ENCODE measurements at places on chromosomes 2 and 18.

DNA sequence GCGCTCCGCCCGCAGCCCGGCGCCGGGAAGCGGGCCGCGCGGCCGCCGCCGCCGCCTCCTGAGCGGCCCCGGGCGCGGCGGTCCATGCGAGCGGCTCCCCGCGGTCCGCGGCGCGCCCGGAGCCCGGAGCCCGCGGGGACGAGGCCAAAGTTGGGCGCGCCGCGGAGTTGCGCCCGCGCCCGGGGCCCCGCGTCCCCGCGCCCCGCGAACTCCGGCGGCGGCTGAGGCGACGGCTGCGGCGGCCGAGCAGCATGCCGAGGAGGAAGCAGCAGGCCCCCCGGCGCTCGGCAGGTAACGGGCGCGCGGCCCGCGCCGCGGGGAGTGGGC is 992 bp downstream of the TSHZ1 start:
- no peak for DNase-seq

GRCh38 chr2:216292886-216293301 is 79.4 kb downstream of the MARCHF4 start:
- no peak for DNase-seq

GRCh38 chr2:202577250-202578183 is 57.3 kb upstream of the FAM117B start:
- DNase-seq: no peak

GRCh38 chr2:86617738-86618137 is 5.9 kb downstream of the RNF103 start:
- no peak for DNase-seq

GRCh38 chr2:58313926-58314325 is 72.8 kb upstream of the FANCL start:
- DNase-seq: no peak

DNA sequence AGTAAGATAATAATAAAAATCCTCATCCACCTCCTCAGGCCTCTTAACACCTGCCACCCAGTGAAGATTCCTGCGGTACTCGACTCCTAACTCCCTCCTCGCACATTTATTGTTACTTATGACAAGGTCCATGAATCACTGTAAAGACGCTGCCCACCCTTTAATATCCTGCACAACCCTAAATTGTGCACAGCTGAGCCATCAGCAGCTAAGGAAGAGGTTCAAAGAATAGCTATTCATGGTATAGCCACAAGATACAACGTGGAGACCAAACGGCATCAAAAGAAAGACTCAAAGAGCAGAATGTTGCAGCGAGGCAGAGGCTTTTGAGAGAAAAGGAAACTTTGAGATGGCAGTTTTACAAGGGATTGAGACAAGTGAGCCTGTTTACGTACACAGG is 266.3 kb downstream of the SATB2 start:
- DNase-seq: no peak

DNA sequence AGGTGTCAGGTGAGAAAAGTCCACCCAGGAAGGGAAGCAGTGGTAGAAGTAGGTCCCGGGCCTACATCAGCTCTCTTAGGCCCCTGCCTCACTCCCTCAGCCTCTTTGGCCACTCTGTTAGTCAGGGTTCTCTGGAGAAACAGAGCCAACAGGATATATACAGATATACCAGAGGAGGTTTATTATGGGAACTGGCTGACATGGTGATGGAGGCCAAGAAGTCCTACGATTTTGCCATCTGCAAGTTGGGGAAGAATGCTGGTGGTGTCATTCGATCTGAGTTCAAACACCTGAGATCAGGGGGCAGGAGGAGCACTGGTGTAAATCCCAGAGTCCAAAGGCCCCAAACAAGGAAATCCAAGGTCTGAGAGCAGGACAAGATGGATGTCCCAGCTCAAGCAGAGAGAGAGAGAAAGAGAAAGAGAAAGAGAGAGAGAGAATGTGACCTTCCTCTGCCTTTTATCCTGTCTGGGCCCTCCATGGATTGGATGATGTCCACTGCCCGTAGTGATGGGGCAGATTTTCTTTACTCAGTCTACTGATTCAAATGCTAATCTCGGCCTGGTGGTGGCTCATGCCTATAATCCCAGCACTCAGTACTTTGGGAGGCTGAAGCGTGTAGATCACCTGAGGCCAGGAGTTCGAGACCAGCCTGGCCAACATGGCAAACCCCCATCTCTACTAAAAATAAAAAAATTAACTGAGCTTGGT is 111.1 kb upstream of the MYCN start:
- DNase-seq: no peak

- no peak for DNase-seq
These were observed 69.6 kb upstream of the RMDN2 start for GRCh38 chr2:37855283-37856041.

GRCh38 chr2:211798868-211799267 is 739.7 kb downstream of the ERBB4 start:
- DNase-seq: no peak

DNA sequence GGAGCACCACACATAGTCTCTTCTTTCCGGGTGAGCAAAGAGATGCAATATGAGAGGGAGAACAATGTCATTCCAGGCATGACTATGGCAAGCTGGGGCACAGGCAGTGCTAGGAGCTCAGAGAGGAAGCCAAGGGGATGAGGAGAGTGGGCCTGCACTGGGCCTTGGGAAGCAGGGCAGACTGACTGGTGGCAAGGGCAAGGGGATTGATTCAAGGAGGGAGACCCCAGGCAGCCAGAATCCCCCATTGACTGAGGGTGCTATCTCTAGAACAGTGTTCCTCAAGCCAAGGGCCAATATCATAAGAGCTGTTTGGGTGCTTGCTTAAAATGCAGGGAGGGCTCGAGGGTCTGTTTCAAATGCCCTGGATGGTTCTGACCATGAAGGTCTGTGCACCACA is 36.1 kb downstream of the MARCO start:
- DNase-seq: no peak

DNA sequence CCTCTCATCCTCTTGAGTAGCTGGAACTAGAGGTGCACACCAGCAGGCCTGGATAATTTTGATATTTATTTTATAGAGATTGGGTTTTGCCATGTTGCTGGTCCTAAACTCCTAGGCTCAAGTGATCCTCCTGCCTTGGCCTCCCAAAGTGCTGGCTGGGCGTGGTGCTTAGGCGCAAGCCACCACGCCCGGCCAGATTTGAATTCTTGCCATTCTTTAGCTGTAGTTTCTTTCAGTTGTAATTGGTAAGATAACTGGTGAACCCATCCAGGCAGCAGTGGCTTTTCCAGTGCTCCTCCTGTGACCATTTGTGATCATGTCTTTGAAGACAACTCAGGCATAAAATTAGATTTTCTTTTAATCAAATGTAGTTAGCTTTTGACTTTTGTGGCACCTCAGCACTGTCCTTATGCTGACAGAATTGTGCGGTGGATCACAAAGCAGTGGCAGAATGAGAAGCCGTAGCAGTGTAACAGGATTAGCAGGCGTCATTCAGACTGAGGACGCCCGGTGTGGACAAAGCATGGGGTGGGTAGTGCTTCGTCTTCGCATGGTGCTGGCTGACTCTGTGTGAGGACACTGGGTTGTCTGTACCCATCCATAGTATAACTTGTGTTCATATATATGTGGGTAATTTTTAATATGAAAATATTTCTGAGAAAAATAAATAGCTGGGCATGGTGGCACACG is 30.0 kb upstream of the TOGARAM2 start:
- DNase-seq: no peak

GRCh38 chr18:41790687-41791086 is 164.3 kb upstream of the PIK3C3 start:
- no peak for DNase-seq

GRCh38 chr2:219404291-219404910 is 13.8 kb upstream of the DES start:
- DNase-seq: no peak

DNA sequence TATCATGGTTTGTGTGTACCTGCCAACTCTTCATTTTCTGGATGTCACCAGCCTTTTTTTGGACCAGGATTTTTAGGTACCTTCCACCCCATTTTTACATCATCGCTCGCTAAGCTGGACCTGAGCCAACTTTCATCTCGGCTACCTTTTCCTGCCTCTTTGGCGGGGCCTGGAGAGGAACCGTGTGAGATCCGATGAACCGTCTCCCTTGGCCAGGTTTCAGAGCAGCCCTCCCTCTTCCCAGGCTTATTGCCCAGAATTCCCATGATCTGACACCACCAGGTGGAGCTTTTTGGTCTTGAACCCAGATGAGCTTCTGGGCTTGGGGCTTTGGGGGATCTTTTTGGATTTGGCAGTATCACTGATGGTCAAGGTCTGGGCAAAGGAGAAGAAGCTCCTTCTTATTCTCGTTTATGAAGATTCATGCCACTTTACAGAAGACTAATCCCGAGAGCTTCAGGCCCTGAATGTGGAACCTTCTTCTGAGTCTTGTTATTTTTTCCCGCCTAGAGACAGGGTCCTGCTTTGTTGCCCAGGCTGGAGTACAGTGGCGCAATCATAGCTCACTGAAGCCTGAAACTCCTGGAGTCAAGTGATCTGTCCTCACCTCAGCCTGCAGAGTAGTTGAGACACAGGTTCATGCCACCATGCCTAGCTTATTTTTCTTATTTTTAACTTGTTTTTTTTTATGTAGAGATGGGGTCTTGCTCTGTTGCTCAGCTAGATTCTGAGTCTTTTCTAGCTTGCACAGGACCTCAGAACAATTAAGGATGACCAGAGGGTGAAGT is 50.4 kb downstream of the GATA6 start:
- DNase-seq: no peak

DNA sequence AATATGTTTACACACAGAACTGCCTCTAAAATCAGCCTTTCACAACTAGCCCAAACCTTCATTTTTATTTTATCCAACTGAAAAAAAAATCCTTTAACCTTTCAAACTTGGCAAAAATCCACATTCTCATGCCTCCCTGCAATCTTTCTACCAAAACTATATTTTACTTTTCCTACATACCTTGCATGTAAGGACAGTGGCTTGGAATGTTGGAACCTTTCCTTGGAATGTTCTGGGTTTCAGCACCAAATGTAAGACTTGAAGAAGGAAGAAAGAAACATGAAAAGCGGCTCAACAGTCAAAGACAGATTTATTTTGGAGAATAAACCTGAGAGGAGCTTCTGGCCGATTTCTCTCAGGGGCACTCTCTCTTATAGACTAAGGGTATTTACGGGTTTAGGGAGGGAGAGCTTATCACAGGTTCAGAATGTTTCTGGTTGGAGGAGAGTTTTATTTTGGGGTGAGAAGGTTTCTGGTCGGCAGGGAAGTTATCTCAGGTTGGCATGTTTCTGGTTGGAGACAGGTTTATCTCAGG is 79.7 kb downstream of the RRM2 start:
- DNase-seq: no peak

DNA sequence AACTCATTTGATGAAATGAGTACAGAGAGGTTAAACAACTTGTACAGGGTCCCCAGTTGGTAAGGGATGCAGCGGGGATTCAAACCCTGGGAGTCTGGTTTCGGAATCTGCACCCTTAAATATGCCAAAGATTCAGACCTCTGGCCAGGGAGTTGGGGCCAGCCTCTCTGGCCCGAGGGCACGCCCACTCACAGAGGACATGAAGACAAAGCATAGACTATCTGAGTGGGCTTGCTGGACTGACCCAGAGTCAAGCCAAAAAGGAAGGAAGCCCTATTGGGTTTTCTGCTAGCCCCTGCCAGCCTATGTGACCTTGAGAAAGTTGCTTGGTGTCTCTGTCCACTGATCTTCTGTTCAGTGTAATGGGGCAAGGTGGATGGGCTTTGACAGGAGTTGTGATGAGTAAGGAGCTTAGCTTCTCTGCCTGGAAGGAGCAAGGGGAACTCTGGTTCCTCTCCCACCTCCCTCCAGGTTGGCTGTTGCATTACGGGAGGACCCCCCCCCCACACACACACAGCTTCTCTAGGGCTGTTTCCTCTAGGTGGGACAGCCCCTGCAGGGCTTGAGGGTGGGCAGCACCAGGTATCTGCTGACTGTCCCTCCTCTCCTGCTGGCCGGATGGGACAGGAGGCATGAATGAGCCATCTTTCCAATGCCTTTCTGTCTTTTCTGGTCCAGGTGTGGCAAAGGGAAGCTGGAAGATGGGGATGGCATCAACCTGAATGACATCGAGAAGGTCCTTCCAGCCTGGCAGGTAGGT is 131.3 kb downstream of the CTIF start:
- no peak for DNase-seq

DNA sequence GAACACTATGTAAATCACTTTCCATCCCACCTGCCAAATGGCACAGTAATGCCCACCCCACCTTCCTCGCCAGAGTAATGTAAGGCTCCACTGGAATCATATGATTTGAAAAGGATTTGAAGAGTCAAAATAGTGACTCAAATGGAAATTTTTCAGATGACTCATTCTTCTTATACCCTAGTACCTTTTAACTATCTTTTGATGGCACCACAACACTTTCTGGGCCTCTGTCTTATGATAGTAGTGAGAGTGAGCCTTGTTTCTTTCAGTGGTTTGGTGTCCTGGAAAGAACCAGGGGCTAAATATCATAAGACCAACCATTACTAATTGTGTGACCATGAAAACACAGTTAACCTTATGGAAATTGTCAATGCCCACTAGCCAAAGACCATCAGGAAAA is 235.4 kb upstream of the SLC14A2 start:
- no peak for DNase-seq

- no peak for DNase-seq
These were observed 57.1 kb downstream of the ZFP36L2 start for GRCh38 chr2:43169099-43169945.

GRCh38 chr2:27023740-27024139 is 9.0 kb upstream of the TMEM214 start:
- DNase-seq: no peak

DNA sequence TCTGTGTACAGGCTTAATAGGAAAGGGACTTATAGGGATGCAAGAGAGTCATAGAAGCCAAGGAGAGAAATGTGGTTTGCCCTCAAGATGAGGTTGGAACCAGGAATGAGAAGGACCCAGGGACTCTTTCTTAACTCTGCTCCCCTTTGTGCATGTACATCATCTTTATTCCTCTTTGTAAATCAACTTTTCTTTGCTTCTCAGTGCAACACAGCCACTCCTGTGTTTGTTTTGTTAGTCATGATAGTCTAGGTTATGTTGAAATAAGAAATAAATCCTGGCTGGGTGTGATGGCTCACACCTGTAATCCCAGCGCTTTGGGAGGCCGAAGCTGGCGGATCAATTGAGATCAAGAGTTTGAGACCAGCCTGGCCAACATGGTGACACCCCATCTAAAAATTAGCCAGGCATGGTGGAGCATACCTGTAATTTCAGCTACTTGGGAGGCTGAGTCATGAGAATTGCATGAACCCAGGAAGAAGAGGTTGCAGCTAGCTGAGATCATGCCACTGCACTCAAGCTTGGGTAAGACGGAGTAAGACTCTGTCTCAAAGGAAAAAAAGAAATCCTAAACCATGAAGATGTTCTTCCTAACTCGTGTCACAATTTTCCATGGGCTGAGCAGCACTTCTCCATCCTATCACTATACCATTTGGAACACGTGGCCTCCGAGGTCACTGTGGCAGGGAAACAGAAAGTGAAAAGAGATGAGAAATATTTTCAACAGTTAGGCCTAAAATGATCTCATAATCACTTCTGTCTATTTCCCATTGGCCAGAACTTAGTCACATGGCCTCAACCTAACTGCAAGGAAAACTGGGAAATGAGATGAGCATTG is 73.0 kb upstream of the TMEM17 start:
- no peak for DNase-seq

- no peak for DNase-seq
These were observed 825.8 kb upstream of the FANCL start for GRCh38 chr2:59066787-59067399.

GRCh38 chr2:184114439-184114838 is 483.9 kb upstream of the ZNF804A start:
- DNase-seq: no peak

Data from NK-92 treated with Interleukin-12 subunit alpha and Interleukin-12 subunit beta, amount 100 ng/mL, for 24 hours (cell line).